ENCODE measurements at places on chromosomes 13 and 19.

- DNase-seq = peak; percentile 48
These were observed at the start of gene USP12 for GRCh38 chr13:27171244-27171826. USP12 (minus strand) TSS chr13:27171811; CDS start chr13:27171639, 172 bp downstream.

DNA sequence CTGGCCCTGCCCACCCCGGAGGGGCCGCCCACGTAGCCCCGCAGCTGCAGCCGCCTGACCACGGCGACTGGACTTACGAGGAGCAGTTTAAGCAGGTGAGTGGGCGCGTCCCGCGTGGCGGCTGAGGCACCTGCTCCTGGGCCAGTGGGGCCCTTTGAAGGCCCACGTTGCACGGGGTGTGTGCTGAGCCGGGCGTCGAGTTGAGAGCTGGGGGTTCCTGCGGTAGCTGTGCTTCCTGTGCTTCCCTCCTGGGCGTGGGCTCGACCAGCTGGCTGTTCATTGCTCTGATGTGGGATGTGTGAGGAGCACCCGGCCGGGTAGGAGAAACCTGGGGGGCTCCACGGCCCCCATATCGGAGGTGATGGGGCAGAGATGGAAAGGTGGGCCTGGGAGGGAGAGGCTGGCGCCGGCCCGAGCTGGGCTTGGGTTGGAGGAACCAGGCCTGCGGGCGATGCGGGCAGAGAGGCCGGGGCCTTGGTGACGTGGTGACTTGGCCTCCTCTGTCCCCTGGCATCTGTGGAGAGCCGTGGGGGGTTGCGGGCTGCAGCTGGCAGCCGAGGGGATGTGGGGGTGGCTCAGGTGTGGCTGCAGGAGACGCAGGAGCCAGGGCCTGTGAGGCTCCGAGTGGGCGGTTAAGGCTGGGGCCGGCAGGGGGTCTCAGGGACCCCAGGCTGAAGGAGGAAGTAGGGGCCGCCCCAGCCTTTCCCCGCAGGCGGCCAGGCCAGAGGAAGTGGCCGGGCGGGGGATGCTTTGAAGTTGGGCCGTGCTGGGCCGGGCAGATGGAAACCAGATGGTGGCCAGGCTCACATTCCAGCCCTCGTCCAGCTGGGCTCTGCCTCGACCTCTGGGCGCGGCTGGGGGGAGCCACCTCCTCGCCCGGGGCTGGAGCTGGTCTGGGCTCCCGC, 7.1 kb downstream of the ARID3A start:
- no peak for DNase-seq

- DNase-seq = no peak
These were observed 1483.6 kb downstream of the UQCRFS1 start for GRCh38 chr19:27729332-27729731.

DNA sequence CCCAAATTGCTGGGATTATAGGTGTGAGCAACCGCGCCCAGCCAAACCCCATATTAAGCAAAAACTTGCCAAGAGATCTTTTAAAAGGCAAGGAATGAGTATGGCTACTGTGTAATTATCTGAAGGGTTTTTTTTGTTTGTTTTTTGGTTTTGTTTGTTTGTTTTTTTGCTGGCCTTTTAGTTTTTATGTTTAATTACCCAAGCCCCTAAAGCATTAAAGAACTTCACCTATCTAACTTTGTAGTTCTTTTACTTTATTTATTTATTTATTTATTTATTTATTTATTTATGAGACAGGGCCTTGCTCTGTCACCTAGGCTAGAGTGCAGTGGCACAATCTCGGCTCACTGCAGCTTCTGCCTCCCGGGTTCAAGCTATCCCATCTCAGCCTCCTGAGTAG, 40.3 kb upstream of the GARRE1 start:
- no peak for DNase-seq

GRCh38 chr13:21668732-21669275, 2.1 kb upstream of the FGF9 start:
- DNase-seq = no peak
